Activated CD4-positive, alpha-beta T cell treated with anti-CD3 and anti-CD28 coated beads, Interleukin-2, amount 50 U/mL, for 4 hours (primary cell): ENCODE measurements at places on chromosomes 2 and 18.

- no peak for DNase-seq
Measured at GRCh38 chr2:187148059-187148714, 299.2 kb upstream of the ZSWIM2 start.

DNA sequence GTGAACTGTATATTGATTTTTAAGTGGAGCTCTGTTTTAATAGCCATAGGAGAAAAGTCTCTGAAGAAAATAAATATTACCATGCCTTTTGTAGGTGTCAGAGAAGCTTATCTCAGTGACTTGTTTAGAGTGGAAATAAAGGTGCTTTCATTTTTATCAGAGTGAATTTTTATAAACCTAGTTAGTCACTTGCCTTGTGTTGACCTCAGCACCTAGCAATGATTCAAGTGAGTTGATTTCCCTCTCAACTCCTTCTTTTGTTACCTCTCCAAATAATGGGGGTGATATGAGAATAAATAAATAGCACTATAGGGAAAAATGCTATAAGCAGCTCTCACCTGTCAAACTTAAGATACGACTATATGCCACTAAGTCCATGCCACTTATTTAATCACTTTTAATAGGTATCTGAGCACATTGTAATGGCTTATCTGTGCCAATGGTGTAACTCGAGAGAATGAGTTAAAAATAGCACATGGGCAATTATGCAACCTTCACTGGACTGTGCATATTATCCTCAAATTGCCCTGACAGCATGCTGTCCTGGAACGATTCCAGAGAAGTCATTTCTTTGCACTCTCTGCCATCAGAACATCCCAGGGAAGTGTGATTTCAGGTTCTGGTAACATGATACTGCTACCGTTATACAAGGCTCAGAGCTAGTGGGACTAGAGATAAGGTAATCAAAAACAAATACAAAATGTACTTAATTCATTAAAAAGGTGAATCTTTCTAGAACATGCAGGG is 290.8 kb downstream of the CCDC85A start:
- DNase-seq, result no peak

DNA sequence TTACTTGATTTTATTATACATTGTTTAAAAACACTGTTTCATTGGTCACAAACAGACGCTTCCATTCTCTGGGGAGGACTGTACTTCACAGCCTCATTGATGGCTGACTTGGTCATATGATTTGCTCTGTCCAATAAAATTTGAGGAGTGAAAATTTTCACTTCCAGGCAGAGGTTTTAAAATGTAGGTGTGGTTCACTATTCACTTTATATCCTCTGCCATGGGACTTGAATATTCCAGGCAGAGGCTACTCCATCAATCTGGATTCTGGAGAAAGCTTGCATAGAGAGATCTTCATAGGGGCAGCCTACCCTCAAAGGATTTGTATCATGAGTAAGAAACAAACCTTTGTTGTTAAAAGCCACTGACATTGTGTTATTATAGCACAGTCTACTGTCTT is 56.7 kb downstream of the LDAH start:
- DNase-seq, result no peak

DNA sequence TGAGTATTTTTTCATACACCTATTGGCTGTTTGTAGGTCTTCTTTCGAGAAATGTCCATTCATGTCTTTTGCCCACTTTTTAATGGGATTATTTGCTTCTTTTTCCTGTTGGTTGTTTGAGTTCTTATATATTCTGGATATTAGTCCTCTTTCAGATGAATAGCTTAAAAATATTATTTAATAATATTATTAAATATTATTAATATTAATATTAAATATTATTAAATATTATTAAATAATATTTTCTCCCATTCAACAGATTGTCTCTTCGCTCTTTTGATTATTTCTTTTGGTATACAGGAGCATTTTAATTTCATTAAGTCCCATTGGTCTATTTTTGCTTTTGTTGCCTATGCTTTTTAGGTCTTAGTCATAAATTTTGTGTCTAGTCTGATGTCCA is 361.9 kb downstream of the TSN start:
- DNase-seq, result no peak

DNA sequence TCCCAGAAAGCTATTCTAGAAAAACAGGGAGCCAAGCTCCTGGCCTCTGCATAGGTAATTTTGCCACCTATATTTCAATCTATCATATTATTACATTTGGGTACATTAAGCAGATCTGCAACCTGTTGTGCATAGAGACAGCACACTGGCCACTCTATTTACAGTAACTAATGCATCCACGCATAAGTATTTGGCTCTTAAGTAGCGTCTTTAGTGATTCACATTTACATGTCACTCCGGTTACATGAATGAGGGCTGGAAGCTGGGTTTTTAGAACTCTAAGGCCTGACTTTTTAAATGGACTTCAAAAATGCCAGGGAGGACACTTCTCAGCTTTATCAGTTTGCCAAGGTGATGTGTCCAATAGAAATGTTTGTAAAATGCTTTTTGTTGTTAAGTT is 97.7 kb downstream of the NYAP2 start:
- no peak for DNase-seq

- DNase-seq, result no peak
Measured at GRCh38 chr2:162233197-162233596, 10.0 kb downstream of the FAP start.

DNA sequence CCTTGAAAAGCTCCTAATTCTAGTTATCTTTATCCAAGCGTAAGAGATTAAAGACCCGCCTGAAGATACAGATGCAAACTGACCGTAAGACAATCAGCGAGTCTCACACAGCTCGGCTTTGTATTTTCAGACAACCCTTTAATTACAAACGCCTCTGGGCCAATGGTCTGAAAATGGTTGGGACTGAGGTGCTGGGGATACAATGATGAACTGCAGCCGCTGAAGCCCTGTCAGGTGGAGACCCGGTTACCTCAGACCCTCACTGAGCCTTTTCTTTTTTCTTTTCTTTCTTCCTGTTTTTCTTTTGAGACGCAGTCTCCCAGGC is 715 bp upstream of the CFAP36 start:
- DNase-seq, result no peak

- no peak for DNase-seq
Measured at GRCh38 chr2:234874347-234875046, 77.3 kb upstream of the SH3BP4 start.

- no peak for DNase-seq
Measured at GRCh38 chr2:112262876-112263275, 8.0 kb upstream of the ZC3H8 start.

GRCh38 chr2:240726876-240727275 is 35.2 kb downstream of the AQP12A start:
- no peak for DNase-seq

DNA sequence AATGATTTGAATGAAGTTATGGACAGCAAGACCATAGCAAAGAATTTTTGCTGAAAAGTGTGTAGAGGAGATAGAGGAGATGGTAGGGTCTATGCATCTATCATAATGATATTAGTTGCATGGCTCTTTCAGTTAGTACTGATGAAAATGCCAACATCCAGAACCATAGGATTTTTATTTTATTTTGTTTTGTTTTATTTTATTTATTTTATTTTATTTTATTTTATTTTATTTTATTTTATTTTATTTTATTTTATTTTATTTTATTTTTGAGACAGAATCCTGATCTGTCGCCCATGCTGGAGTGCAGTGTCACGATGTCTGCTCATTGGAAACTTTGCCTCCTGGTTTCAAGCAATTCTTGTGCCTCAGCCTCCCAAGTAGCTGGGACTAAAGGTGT is 1021.1 kb upstream of the ZEB2 start:
- DNase-seq, result no peak
